ENCODE measurements at places on chromosomes 3 and 15.
A peak's percentile ranks its signal among the peaks of the same experiment; 100 is the strongest.

DNA sequence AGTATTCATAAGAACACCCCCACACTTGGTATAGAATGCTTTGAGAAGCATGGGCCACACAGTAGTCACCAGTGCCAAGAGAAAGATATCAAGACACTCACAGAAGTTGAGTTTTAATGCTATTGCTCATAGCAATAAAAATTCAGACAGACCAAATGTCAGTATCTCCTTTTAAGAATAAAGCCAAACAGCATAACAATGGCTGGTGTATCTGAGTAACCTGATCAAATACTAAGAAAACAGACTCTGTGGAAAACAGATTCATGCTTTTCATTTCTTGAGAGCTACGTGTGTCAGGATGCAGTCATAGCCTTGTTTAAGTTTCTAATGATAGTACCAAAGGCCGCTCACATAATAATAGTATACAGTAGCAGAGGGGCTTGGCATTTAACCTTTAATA lies 778.5 kb downstream of the MECOM start:
- no peaks in the 10 kb centered on the region for H3K36me3 ChIP-seq
- no peaks in the 10 kb centered on the region for H3K4me1 ChIP-seq
- DNase-seq: no peak
- no peak overlapping the region for H3K27ac ChIP-seq
- H3K27me3 ChIP-seq: no peaks in the 10 kb centered on the region

DNA sequence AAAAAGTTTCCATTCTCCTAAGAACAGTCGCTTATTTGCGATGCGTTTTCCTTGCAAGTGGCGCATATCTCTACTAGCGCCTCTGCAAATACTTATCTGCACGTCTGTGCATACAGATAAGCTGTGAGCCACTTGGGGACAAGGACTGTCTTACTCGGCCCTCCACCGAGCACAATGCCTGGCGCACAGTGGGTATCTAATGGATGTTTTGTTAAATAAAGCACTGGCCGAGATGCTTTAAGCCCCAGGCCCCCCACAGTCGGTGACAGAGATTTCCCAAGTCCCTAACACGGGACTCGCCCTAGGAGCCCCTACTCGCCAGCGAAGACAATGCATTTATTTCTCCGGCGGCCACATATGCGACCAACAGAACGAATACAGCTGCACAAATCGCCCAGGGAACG lies 503 bp downstream of the HLTF start:
- H3K36me3 ChIP-seq: no peaks in the 10 kb centered on the region
- no peaks in the 10 kb centered on the region for H3K27me3 ChIP-seq
- H3K4me3 ChIP-seq: peak overlapping the region; percentile 69

DNA sequence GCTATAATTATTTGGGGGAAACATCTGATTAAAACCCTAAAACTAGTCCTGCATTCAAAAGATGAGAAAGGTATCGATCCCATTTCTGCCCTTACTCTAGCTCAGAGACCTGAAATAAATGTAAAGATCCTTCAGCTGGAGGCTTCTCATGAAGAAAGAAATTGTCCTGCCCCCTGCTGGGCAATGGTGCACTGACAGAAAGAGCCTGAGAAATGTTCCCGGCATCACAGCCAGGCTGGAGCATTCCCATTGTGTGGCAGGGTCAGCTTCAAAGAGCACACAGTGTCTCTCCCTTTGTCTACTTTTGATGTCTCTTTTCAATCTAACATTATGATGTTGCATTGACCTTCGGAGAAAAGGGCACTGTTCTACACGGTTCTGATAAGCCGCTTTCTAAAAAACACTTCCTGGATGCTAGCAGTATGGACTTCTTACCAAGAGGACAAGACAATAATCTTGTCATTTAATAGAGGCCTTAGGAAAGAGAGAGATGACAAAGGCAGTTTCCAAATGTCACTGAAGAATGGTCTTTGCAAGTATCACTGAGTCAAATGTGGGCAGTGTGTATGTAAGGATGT lies 287.5 kb downstream of the MAGI1 start:
- no peaks in the 10 kb centered on the region for H3K4me1 ChIP-seq
- H3K36me3 ChIP-seq: no peaks in the 10 kb centered on the region
- no peak for DNase-seq

DNA sequence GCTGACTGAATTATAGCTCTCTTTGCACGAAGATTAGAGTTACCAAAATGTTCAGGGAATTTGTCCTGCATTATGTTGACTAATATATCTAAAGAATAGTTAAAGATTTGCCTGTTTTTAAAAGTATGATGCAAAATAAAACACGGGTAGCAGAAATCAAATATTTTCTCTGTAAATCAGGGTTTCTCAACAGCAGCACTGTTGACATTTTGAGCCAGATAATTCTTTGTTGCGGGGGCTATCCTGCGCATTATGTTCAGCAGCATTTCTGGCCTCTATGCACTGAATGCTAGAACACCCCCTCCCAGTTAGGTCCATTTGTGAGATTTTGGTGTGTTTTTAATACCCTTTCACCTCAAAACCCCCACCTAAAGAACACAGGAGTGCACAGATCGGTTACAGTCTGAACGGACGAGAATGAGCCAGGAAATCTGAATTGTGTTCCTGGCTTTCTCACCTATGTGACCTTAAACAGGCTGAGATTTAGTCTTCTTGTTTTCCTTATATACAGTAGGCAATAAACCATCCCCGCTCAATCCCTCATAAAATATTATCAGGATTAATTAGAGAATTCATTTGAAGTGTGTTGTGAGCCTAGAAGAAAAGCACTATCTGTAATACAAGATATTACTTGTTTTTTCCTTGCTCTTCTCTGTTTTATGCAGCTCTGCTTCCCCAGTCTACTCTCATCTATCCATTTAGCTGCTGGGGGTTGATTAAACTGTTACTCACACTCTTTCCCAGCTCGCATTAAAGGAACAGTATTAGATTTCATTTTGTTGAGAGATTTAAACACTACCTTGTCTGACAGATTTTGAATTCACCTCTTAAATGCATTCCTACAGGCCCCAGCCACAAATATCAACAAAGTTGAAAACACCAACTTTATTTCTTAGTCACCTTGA lies 247.5 kb upstream of the GOLIM4 start:
- H3K27ac ChIP-seq: no peak overlapping the region
- H3K36me3 ChIP-seq: no peaks in the 10 kb centered on the region
- no peaks in the 10 kb centered on the region for H3K27me3 ChIP-seq
- H3K4me1 ChIP-seq: peaks cover 8% of the 10 kb centered on the region
- H3K4me3 ChIP-seq: no peak overlapping the region
- DNase-seq: no peak

- peak within 1 kb of the TSS; percentile 79 for H3K4me3 ChIP-seq
- no peaks in the 10 kb centered on the region for H3K27me3 ChIP-seq
- H3K36me3 ChIP-seq: no peaks in the 10 kb centered on the region
- peak within 1 kb of the TSS; percentile 86 for H3K27ac ChIP-seq
Observed at GRCh38 chr3:23202921-23203707, at the start of gene UBE2E2. Gene UBE2E2 (plus strand): TSS chr3:23203327.

DNA sequence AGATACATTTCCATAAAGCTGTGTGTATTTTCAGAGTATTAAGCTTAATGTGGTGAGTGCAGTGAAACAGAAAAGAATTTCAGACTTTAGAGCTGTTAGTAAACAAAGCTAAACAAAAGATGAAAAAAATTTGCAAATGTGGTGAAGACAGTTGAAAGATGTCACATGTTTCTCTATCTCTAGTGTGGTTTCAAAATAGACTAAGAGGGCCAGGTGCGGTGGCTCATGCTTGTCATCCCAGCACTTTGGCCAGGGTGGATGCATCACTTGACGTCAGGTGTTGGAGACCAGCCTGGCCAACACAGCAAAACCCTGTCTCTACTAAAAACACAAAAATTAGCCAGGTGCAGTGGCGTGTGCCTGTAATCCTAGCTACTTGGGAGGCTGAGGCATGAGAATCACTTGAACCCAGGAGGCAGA lies 466.0 kb upstream of the NR2F2 start:
- H3K4me3 ChIP-seq: no peak overlapping the region
- no peak overlapping the region for H3K27ac ChIP-seq
- H3K4me1 ChIP-seq: no peaks in the 10 kb centered on the region
- H3K27me3 ChIP-seq: no peaks in the 10 kb centered on the region

- no peaks in the 10 kb centered on the region for H3K27me3 ChIP-seq
- no peak overlapping the region for H3K4me3 ChIP-seq
- H3K27ac ChIP-seq: no peak overlapping the region
Observed at GRCh38 chr3:74456166-74456565, 158.3 kb downstream of the CNTN3 start.

DNA sequence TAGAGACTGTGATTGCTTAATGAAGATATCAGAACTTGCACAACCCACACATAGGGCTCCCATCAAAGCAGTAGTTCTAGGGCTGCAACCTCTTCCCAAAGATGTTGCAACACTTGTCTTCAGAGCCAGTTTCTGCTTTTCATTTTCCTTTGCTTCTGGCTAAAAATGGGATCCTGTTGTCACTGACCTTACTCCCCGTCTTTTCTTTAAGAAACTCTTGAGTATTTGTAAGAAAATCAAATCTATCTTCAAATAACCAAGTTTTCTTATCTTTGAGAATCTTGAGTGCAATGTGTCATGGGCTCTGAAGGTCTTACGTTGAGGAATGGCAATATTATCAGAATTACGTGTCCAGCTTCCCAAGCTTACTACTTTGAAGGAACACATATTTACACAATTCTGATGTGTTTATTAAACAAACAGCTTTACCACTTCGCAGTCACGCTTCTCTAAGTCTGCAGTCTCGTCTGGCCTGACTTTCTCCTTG lies 24.1 kb downstream of the CACNA1D start:
- H3K27me3 ChIP-seq: no peaks in the 10 kb centered on the region
- no peaks in the 10 kb centered on the region for H3K36me3 ChIP-seq
- peaks cover 26% of the 10 kb centered on the region for H3K4me1 ChIP-seq
- DNase-seq: no peak
- H3K4me3 ChIP-seq: no peak overlapping the region

- no peak overlapping the region for H3K4me3 ChIP-seq
- H3K27me3 ChIP-seq: no peaks in the 10 kb centered on the region
- H3K27ac ChIP-seq: no peak overlapping the region
Observed at GRCh38 chr15:83848315-83849050, 194.6 kb downstream of the ADAMTSL3 start.

Data from lower lobe of right lung (tissue), 2 donors.